ENCODE measurements at places on chromosomes 13 and 19.

- no peak for DNase-seq
Measured at GRCh38 chr13:114111577-114111976, 20.8 kb downstream of the RASA3 start.

DNA sequence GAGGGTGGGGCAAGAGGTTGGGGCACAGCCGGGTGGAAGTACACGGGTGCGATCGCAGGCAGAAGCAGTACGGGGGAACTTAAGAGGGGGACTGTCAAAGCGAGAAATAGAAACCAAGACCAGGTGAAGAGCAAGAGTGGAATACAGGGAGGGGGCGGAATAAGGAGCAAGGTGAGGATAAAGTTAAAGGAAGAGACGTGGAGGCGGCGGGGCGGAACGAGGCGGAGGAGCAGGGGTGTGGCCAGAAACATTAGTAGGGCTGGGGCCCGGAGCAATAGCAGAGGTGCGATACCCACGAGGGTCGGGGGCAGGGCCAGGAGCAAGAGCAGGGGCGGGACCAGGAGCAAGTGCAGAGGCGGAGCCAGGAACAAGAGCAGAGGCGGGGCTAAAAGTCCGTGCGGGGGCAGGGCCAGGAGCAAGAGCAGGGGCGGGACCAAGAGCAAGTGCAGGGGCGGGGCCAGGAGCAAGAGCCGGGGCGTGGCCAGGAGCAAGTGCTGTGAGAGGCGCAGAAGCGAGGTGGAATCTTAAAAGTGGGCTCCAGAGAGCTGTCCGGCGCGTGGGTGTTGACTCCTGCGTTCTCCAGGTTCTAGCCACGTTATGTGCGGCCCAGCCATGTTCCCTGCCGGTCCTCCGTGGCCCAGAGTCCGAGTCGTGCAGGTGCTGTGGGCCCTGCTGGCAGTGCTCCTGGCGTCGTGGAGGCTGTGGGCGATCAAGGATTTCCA is 1.2 kb downstream of the CATSPERG start:
- peak; percentile 99 for DNase-seq

DNA sequence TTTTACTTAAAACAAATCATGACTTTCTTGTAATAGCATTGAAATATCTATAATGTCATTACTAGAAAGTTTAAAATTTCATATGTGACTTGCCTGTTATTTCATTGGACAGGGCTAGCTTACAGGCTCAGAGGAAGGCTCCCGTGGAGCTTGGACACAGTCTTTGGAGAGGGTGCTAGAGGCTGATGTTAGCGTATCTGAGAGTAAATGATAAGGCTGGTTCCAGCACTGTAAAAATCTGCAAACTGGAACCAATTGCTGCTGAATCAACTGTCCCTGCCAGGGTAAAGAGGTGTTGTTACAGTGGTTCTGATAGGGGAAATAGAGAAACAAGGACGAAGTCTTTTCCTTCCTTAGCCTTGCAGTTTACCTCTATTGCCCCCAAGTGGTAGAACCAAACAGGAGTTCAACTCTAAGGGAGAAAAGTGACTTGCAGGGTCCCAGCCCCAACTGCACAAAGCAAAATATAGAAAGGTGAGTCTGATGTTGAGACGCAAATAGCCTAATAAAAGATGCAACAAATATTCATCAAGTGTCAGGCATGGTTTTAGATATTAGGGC is 901.7 kb downstream of the DIAPH3 start:
- DNase-seq: no peak

GRCh38 chr13:23642110-23642509 is 71.9 kb downstream of the TNFRSF19 start:
- no peak for DNase-seq

GRCh38 chr13:77345150-77345780 is 18.4 kb upstream of the MYCBP2 start:
- DNase-seq: peak; percentile 45

DNA sequence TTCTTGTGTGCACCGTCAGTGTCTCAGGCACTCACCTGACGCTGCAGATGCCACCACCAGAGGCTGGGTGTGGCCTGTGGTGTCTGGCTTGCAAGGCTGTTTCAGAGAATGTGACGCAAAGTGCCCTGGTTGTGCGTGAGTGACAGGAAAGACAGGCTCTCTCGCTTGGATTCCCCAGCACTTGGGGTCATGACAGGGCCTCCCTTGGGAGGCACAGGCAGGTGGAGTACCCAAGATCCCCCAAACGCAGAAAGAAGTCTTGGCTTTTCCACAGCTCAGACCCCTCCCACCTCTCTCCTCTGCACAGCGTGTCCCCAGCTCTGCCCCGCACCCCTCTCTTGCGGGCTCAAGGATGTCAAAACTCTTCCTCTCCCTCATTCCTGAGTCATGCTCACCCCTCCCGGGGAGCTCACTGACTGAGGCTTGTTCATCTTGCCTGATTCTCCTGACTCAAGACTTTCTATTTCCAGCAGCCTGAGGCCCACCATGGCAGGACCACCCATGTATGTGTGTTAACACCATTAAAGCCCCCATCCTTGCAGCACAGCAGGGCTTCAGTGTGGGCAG is 21.0 kb downstream of the DHX34 start:
- DNase-seq: peak; percentile 87

GRCh38 chr19:12884926-12885748 is 1.9 kb downstream of the KLF1 start:
- peak; percentile 69 for DNase-seq

- peak; percentile 62 for DNase-seq
Measured at GRCh38 chr13:108895220-108895704, 265.9 kb downstream of the MYO16 start.

DNA sequence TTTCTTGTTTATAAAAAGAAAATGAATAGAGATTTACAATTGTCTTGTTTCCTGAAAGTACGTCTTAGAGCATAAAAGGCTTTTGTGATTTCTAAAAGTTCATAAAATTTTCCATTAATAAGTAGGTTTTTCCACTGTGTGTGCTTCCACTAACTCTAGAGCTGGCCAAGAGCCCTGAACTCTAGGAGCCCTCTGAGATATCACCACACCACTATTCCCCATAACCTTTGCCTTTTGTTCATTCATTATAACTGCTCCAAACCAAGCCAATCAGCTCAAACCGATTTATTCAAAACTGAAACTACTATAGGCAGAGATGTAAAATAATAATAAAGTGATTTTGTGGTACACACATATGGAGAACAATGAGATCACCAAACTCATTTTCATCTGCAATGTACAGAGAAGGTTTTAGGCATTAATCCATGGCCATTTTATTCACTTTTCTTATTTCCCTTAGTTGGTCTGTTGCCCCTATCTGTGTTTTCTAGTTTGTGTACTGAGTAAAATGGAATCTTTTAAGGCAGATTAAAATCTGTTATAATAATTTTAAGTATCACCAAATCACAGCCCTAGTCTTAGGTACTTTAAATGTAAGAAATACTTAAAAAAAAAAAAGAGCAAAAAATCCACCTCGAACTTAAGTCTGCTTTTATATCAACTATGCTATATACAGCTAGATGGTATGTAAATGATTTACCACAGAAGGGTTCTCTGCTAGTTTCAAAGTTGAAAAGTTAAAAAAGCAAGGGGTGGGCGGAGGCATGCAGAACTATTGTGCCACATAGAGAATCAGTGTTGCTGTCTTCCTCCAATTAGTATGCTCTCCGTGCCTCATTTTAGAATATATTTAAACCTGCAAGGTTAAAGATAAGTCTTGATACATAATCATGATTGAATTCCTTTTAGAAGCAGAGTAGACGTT is 311.3 kb downstream of the KLF12 start:
- no peak for DNase-seq

DNA sequence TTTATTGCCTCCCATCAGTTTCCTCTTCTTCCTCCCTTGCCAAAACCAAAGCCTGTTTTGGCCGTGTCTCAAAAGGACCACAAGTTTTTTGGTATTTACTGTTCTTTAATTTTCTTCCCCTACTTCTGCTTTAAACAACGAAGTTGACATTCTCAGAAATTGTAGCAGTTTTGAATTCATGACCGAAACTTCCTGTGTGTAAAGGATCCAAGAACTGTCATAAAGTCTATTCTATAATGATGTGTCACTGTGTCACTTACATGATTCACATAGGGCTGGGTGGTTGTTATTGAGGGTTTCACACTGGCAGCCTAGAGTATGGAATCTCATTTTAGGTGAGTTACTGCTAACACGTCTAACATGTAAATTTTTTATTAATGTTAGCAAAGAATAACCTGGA is 741.0 kb upstream of the KLHL1 start:
- no peak for DNase-seq

GRCh38 chr13:25178070-25178469 is 6.0 kb upstream of the AMER2 start:
- no peak for DNase-seq

- no peak for DNase-seq
Measured at GRCh38 chr13:76349700-76350099, 536.5 kb downstream of the KCTD12 start.

- DNase-seq: peak; percentile 30
Measured at GRCh38 chr13:27339299-27339698, 68.7 kb downstream of the RASL11A start.

GRCh38 chr19:9406798-9407352 is 28.5 kb downstream of the ZNF266 start:
- DNase-seq: peak; percentile 14

DNA sequence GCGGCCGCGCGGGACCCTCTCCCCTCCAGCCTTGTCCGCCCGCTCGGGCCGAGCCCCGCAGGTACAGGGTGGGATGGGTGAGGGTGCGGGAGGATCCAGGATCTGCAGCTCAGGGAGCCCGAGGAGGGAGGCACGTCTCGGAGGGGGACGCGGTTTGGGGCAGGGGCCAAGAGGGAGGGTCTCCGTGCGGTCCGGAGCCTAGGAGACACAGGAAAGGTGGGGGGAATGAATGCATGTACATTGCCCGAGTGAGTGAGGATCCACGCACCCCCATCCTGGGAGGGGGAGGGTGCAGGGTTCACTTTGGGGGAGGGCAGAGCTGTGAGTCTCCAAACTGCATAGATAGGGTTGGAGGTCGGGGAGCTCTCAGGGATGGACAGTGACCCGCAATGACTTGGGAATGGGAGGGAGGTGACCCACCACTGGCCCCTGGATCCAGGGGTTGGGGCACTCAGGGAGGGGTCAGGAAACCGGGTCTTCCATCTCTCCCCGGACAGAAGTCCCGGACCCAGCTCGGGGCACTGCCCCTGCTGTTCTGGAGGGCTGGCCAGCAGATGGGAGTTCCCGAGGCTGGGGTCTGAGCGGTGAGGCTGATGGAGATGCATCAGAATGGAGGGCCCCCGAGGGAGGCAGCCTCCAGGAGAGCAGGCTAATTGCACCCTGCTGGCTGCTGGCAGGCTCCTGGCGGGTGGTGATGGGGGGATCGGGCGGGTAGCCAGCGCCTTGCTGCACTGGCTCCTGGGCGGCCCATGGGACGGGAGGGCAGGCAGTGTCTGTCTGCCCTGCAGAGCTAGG is 547 bp downstream of the KCNN1 start:
- no peak for DNase-seq

GRCh38 chr13:113488283-113488682 is 2.2 kb downstream of the DCUN1D2 start:
- DNase-seq: peak; percentile 19

GRCh38 chr19:2385053-2385721 is 25.1 kb downstream of the TMPRSS9 start:
- DNase-seq: peak; percentile 27

- DNase-seq: no peak
Measured at GRCh38 chr19:6616011-6616410, 25.1 kb upstream of the CD70 start.

DNA sequence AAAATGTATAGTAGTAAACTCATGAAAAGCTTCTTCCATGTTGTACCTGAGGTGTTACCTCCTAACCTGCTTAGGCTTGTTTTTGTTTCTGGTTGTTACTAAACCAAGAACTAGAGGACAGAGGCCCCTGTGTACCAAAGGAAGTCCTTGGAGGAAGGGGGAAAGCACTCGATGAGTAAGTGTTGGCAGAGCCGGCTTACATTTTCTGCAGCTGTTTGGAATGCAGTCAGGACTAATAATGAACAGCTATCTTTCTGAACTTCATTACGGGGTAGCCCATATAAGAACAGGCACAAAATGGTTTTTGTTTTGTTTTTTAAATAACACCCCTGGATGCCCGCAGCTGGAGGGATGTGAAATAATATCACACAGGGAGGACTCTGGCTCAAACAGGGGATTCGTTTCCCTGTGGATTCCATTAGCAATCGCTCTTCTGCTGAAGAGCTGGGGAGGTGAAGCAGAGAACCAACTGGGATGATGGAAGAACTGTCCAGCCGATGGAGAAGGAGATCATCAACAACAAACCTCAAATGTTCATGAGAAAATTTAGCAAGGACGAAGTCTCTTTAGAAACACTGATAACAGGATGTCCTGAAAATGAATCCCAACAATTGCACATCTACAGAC is 214.2 kb upstream of the MAB21L1 start:
- DNase-seq: no peak

- DNase-seq: peak; percentile 11
Measured at GRCh38 chr13:91401920-91402319, 3.5 kb downstream of the GPC5 start.

DNA sequence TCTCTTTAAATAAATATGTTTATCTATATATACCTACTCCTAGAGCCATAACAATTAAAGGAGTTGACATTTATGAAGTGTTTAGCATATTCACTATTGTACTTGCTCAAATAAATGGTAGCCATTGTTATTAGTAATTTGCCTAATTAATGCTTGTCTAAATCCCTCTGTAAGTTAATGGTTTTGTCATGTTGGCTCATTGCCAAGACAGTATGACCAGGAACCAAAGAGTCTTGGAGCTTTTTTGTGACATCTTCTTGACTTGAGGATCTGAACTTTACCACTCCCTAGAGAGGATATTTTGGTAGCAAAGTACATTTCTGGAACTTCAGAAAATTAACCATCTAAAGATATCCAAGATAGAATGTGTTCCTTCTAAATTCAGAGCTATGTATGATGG is 15.5 kb downstream of the FRY start:
- DNase-seq: no peak

DNA sequence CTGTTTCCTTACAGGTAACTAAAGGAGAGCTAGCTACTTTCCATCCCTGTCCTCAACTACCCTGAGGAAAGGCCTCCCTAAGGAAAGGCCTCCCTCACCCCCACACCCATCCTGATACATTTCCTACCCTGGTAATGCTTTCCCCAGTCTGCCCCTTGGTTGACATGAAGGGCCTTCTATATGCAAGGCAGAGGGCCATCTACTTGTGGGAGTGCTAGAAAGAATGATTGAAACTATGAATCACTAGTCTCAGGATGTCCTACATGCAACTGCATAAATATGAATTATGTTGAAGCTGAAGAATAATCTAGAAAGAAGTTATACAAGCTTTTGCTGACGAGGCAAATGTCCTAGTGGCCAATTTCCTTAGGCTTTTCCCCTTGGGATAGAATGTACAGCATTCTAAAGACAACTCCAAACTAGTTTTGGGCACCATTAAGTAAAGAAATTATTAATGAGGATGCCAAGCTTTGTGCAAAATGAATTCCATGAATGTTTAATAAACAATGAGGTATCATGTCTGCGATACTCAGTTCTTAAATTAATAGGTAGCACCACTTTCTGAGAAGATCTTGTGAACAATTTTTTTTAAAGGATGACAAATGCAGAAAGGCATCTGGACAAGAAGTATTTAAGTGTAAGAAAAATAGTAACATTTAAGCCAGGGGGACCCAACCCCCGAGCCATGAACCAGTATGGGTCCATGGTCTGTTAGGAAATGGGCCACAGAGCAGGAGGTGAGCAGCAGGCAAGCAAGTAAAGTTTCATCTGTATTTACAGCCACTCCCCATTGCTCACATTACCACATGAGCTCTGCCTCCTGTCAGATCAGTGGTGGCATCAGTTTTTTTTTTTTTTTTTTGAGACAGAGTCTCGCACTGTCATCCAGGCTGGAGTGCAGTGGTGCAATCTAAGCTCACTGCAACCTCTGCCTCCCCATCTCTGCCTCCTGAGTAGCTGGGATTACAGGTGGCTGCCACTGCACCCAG is 223.0 kb downstream of the LHFPL6 start:
- no peak for DNase-seq

GRCh38 chr19:28876609-28877123 is 336.3 kb downstream of the UQCRFS1 start:
- no peak for DNase-seq
